Activated CD4-positive, alpha-beta T cell treated with anti-CD3 and anti-CD28 coated beads, Interleukin-2, Interleukin-4, amounts not matched to agents 100 ng/mL and 50 ng/mL, durations not matched to agents 16 hours and 8 hours (primary cell): ENCODE measurements at places on chromosomes 5 and 9.

GRCh38 chr5:150511578-150512367, 3.8 kb downstream of the NDST1 start:
- DNase-seq: no peak

DNA sequence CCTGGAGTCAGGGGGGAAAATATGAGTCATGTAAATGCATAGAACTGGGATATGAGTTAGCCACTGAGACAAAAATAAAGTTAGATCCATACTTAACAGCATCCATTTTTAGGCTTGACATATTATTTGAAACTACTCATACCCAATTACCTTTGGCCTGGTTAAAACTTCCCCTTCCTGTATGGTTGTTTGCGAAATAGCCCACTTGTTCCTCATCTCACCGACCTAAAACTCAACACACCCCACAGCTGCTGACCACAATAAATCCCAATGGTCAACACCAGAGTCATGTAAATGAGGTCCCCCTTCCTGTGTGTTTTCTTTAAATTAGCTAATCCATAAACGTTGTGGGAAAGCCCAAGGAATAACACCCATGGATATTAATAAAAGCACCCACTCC, 55.2 kb upstream of the TMEM215 start:
- DNase-seq: no peak

DNA sequence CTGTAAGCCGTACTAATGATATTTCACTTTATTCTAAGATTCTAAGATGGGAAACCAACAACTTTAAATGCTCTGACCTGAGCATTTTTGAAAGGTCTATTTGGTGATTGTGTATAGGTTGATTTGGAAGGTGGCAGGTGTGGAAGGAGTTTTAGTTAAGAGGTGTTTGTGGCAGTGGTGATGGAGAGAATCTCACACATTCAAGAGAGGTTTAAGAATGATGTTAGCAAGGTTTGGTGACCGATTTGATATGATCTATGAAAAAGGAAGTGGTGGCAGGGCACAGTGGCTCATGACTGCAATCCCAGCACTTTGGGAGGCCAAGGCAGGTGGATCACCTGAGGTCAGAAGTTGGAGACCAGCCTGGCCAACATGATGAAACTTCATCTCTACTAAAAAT, 319.2 kb upstream of the CD180 start:
- DNase-seq: no peak

DNA sequence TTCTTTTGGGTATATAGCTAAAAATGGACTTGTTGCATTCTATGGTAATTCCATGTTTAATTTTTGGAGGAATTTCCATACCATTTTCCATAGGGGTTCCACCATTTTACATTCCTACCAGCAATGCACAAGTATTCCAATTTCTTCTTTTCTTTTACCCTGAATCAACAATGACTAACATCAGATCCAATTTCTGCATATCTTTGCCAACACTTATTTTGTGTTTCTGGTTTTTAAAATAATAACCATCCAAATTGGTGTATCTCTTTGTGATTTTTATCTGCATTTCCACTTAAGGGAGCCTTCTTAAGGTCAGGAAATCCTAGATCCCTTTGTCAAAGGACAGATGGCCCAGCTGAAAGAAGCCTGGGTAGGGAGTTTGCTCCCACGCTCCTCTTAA, 29.5 kb upstream of the SMU1 start:
- DNase-seq: no peak

GRCh38 chr5:14790220-14790619, 81.4 kb downstream of the ANKH start:
- DNase-seq: no peak

- no peak for DNase-seq
Observed at GRCh38 chr5:78755822-78756429, 107.4 kb upstream of the LHFPL2 start.
